ENCODE measurements at places on chromosomes 6 and 20.

GRCh38 chr20:44632103-44632752 lies 19.3 kb downstream of the ADA start:
- DNase-seq: no peak

- no peak for DNase-seq
Measured at GRCh38 chr20:29408034-29408695, 1849.3 kb upstream of the DEFB115 start.

- no peak for DNase-seq
Measured at GRCh38 chr20:25738198-25738597, 41.5 kb upstream of the ZNF337 start.

DNA sequence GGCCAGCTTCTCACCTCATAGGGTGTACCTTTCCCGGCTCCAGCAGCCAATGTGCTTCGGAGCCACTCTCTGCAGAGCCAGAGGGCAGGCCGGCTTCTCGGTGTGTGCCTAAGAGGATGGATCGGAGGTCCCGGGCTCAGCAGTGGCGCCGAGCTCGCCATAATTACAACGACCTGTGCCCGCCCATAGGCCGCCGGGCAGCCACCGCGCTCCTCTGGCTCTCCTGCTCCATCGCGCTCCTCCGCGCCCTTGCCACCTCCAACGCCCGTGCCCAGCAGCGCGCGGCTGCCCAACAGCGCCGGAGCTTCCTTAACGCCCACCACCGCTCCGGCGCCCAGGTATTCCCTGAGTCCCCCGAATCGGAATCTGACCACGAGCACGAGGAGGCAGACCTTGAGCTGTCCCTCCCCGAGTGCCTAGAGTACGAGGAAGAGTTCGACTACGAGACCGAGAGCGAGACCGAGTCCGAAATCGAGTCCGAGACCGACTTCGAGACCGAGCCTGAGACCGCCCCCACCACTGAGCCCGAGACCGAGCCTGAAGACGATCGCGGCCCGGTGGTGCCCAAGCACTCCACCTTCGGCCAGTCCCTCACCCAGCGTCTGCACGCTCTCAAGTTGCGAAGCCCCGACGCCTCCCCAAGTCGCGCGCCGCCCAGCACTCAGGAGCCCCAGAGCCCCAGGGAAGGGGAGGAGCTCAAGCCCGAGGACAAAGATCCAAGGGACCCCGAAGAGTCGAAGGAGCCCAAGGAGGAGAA lies 10.5 kb downstream of the GNAS-AS1 start:
- DNase-seq: no peak

DNA sequence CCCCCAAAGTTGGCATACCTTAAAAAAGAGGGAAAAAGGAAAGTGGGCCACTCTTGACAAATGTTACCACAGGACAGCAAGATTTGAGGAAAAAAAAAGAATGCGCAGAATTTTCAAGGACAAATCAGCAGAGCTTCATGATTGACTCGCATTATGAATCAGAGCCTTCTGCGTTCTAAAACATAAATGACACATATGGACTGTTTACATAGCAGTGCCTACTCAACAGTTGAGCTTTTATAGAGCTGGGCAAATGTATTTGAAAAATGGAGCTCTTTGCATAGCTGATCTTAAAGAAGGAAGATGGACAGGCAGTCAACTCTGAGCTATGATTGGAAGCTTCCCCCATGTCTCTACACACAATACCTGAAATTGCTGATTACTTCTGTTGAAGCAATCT lies 213.2 kb upstream of the NT5E start:
- no peak for DNase-seq

Measured in GM12864 (cell line).